ENCODE measurements at places on chromosomes 6 and 20. TPM values are rescaled to one million over a fixed set of nuclear protein-coding genes. Genes with fewer than 3 reads are reported as not detected.

The CDSN gene
- not detected for total RNA-seq

The BANF2 gene
- total RNA-seq: not detected

The PAX1 gene
- total RNA-seq: not detected

The RAET1L gene
- not detected for total RNA-seq

The IL20RA gene
- total RNA-seq: 0.90 TPM

Data from fibroblast of the aortic adventitia (primary cell).